AG20443 (cell line): ENCODE measurements at places on chromosomes 2 and 18.
A peak's percentile ranks its signal among the peaks of the same experiment; 100 is the strongest.

DNA sequence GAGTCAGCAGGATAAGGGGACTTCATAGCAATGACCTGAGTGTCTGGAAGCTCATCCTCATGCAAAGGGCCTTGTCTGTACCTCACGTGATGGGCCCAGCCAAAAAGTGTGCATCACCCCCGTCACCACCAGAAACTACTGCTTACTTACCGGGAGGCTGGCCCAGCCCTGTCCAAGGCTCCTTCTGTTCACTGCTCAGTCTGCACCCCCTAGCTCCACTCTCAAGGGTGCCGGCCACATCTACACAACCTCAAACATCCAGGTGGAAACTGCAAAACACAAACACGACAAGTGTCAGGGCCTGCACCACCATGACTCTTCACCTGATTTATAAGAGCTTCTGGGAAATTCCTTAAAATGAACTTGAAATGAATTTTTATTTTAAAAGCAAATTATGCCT is 55.1 kb downstream of the ADD2 start:
- no peak for DNase-seq

DNA sequence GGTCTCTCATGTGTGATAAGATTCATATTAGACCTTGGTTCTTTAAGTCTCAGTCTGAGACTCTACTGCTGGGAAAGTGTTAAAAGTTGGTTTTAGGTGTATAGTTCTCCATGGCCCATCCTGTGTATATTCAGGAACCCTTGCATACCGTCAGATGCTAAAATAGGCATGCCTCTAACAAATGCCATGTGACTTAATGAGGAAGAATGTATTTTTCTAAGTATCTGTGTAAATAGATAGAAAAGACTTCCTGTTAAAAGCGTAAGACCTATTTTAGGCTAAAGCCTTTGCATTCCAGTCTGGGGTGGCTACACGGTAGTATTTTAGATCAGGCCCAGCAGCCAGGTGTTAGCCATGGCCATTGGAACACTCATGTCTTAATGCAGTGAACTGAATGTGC is 73.3 kb downstream of the RHBDD1 start:
- DNase-seq, result no peak

- no peak for DNase-seq
These were observed 28.3 kb downstream of the MTHFD2 start for GRCh38 chr2:74226648-74227213.

DNA sequence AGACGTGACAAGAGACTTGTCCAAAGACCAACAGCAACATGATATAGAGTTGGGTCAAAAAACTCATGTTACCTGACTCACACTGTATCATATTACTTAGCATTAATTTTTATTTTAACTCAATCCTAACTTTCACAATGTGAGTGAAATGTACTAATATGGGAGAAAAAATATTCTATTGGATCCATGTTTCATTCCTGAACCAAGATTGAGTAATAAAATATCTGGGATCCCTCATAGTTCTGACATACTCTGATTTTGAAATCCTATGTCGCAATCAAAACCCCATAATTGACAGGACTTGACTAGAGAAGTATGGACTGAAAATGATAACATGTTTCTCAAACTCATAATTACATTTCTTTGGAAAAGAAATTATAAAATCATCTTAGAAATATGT is 190.4 kb downstream of the RIT2 start:
- DNase-seq, result no peak

DNA sequence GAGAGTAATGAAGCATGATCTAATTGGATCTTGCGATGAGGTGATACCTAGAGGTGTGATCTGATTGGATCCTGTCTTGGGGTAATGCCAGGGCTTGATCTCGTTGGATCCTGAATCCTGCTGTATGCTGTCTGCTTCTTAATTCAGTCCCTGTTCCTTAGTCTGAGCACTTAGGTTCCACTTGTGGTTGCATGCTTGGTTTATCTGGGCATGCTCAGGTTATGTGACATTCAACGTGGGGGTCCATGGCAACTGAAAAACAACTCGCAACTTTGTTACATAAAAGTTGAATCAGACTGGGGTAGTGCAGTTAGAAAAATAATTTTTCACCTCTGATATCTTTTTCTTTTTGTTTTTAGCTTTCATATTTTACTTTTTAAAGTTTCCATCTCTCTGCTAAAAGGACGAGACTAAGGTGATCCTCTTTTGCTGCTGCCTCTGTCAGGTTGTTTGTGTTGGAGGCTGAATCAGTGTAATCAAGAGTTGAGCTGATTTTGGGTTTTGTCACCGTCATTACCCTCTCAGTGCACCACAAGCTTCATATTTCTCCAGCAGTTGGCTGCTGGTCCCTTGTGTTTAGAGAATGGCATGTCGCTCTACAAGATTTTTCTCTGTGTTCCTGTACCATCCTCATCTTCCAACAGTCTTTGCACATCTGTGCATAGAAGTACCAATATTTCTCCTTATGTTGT is 67.9 kb downstream of the NCOA1 start:
- DNase-seq, result no peak

- DNase-seq, result peak; percentile 75
These were observed 77.7 kb downstream of the GULP1 start for GRCh38 chr2:188369365-188369764.

- DNase-seq, result no peak
These were observed 97.7 kb upstream of the CTDP1 start for GRCh38 chr18:79581911-79582310.

DNA sequence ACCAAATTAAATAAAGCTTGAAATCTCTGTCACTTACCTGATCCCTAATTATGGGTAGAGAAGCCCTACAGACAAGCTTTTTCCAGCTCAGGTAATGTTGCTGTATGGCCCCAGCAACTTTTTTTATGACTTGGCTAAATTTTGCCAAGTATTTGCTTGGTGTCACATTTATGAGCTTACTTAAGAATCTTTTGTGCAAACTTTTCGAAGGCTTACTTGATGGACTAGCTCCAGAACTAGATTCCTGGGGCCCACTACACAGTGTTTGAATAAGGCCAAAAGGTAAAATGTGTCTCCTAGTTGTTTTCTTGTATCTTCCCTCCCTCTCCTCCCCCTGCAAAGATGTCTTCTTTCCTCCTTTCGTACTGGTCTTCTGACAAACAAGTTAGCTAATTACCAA is 257.9 kb downstream of the OSR1 start:
- DNase-seq, result no peak

DNA sequence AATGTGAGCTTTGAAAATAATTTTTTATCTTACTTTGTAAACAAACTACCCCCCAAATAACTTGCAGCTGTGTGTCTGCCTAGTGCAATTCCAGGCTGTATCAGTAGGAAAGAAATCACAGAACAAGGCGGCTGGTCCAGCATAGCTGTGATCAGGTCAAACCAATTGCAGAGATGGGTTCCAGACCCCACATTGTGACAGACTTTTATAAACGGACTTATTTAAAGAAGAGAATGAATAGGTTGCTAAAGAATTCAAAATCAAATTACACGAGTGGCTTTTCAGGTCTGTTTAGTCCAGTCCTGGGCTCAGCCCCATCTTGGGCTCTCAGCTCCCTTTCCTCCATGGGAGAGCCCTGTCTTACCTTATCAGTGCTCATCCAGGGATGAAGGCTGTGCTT is 11.1 kb downstream of the BMP10 start:
- no peak for DNase-seq

- no peak for DNase-seq
These were observed 6.2 kb downstream of the MAL start for GRCh38 chr2:95031726-95032116.

DNA sequence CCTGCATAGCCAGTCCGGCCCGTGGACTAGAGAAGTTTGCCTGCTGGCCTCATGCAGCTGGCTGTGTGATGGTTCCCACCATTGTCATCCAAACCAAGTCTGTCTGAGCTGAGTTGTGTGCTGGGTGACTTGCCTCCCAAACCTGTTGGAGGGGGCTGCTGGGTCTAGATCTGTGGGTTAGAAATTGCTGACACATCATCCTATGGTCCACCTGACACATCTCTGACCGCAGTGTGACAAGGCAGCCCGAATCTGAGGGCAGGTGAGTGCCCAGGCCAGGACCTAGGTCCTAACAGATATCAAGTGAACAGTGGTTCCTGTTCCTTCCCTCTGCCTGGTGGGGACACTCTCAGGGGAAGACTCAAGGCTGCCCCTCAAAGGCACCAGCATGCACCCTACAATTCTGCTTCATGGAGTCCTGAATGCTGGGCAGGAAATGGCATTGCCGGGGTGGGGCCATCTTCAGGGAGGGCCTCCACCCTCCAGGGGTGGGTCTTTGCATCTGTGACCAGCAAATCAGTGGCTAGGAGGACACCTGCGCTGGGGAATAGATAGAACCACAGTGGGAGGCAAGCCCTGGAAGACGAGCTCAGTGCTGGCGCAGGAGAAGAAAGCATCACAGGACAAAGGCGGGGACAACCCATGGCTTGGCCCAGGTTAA is 117.9 kb upstream of the ID2 start:
- no peak for DNase-seq

DNA sequence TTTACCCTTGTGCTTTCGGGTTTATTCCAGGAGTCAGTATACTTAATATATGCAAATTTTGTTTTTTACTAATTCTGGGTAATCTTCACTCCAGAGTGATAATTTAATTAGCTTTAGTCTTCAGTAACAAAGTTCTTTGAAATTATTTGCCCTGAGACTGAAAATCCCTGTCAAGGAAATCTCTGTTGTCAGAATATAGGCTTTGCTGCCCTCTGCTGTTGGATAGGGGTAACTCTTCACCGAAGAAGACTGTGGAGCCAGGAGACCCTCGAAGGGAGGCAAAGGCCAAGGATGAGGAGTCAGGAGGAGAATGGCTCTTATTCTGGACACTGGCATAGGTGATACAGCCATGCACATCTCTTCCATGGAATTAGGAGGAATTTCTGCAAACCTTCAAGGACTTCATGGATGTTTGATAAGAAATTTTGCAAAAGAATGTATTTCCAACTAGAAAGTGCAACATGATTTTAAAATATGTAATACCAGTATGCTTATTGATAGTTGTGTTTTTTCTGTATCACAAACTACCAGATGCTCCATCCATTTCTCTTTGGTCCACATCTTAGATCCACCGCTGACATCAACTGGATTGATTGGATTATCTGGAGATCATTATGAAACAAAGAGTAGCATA is 182.3 kb downstream of the RDH14 start:
- peak; percentile 69 for DNase-seq
